ENCODE measurements at places on chromosomes 4 and X. TPM values are rescaled to one million over a fixed set of nuclear protein-coding genes. Genes with fewer than 3 reads are reported as not detected.

DNA sequence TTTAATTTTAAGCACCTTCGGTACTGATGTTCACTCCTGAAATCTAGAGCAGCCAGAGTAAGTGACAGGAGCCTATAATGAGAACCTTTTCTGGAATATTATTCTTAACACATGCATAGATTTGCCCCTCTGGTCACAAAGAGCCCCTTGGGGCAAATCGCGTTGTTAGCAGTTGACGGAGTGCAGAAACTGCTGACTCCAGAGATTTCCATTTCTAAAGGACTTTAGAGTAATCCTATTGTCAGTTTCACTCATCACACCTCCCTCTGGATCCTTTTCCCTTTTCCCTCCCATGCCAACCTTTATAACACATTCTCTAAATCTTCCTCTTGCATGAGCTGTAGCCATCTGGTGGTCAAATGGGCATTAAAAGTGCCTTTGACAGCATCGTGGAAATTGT is 264.9 kb upstream of the PRPS2 start:
- no peak overlapping the region for H3K4me3 ChIP-seq
- H3K27me3 ChIP-seq = no peaks in the 10 kb centered on the region
- no peak for DNase-seq
- H3K36me3 ChIP-seq = no peaks in the 10 kb centered on the region
- H3K4me1 ChIP-seq = no peaks in the 10 kb centered on the region

- peaks cover 6% of the 10 kb centered on the region for H3K4me1 ChIP-seq
- H3K27ac ChIP-seq = no peak overlapping the region
- DNase-seq = no peak
- no peak overlapping the region for H3K4me3 ChIP-seq
Measured at GRCh38 chr4:90209922-90210321, 82.7 kb downstream of the CCSER1 start.

HSD17B13 gene
- total RNA-seq = not detected

HSFX2 gene
- not detected for total RNA-seq

GRCh38 chrX:16870095-16870861 is at the start of gene RBBP7:
RBBP7 (minus strand) TSS chrX:16870362; CDS start chrX:16870053, 309 bp downstream.
- H3K27me3 ChIP-seq = no peaks in the 10 kb centered on the region
- H3K4me3 ChIP-seq = peak within 1 kb of the TSS; percentile 92
- peak within 1 kb of the TSS; percentile 96 for H3K27ac ChIP-seq
- peak; percentile 90 for DNase-seq
- peaks cover 24% of the 10 kb centered on the region for H3K36me3 ChIP-seq
- H3K4me1 ChIP-seq = peaks cover 8% of the 10 kb centered on the region

HPSE gene
- total RNA-seq = 5.0 TPM

GRCh38 chr4:42397635-42398170 is 415 bp downstream of the SHISA3 start:
- H3K4me3 ChIP-seq = peak overlapping the region; percentile 64
- DNase-seq = peak; percentile 77
- no peak overlapping the region for H3K27ac ChIP-seq
- H3K36me3 ChIP-seq = no peaks in the 10 kb centered on the region

DCLK2 gene
- total RNA-seq = 0.37 TPM

- no peak overlapping the region for H3K4me3 ChIP-seq
- no peaks in the 10 kb centered on the region for H3K27me3 ChIP-seq
- no peaks in the 10 kb centered on the region for H3K36me3 ChIP-seq
- no peak for DNase-seq
- H3K4me1 ChIP-seq = no peaks in the 10 kb centered on the region
- H3K27ac ChIP-seq = no peak overlapping the region
Measured at GRCh38 chrX:118736394-118737010, 9.1 kb downstream of the IL13RA1 start.

- H3K36me3 ChIP-seq = no peaks in the 10 kb centered on the region
- H3K27ac ChIP-seq = no peak overlapping the region
- H3K27me3 ChIP-seq = no peaks in the 10 kb centered on the region
Measured at GRCh38 chr4:118285931-118286330, 66.9 kb downstream of the PRSS12 start.

DNA sequence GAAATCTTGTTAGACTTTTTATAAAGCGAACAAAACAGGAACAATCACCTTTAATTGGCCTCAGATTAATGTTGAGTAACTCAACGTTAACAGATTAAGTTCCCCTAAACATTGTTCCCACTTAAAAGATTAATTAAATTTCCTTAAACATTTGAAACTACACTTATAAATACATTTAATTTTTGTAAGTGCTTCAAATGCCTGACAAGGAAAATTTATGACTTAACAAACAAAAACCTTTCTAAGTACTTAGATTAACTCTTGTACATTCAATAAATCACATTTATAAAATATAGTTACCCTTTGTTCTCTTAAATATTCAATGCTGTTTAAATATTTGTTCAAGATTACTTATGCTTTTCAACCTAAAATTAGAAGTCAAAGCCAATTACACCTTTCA is 39.4 kb upstream of the OCIAD2 start:
- H3K27me3 ChIP-seq = no peaks in the 10 kb centered on the region
- no peak overlapping the region for H3K27ac ChIP-seq
- no peak overlapping the region for H3K4me3 ChIP-seq
- DNase-seq = no peak
- H3K4me1 ChIP-seq = peaks cover 4% of the 10 kb centered on the region
- H3K36me3 ChIP-seq = no peaks in the 10 kb centered on the region
